Karpas-422 (cell line): ENCODE measurements at places on chromosomes 3 and 15.

- H3K4me1 ChIP-seq: no peaks in the 10 kb centered on the region
- DNase-seq: no peak
- no peaks in the 10 kb centered on the region for H3K27me3 ChIP-seq
- H3K36me3 ChIP-seq: no peaks in the 10 kb centered on the region
These were observed 35.7 kb upstream of the ABHD17C start for GRCh38 chr15:80659375-80659774.

DNA sequence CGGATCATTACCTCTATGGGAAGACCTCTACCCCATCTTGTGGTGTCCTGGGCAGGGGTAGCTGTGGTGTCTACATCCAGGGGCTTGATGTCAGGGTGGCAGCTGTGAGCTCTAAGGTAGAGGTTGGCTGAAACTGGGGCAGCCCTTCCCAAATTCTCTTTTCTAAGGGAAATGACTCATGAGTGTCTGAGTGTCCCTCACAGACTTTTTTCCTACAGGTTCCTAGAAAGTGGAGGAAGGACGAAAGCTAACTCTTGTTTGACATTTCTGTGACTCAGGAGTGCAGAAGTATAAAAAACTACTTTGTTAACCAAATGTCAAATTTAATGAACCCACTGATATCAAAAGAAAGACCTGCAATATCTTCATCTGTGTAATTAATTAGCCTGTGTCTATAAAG is 481.5 kb downstream of the PDCD6IP start:
- DNase-seq: no peak
- H3K36me3 ChIP-seq: no peaks in the 10 kb centered on the region

- H3K27me3 ChIP-seq: no peaks in the 10 kb centered on the region
- peaks cover 14% of the 10 kb centered on the region for H3K4me1 ChIP-seq
- peaks cover 15% of the 10 kb centered on the region; the same call in 1 of the 2 replicates for H3K36me3 ChIP-seq
- no peak for DNase-seq
- H3K27ac ChIP-seq: no peak overlapping the region
These were observed 17.9 kb downstream of the TMEM43 start for GRCh38 chr3:14142567-14143270.

GRCh38 chr3:112042842-112043280 is 8.3 kb downstream of the TMPRSS7 start:
- DNase-seq: no peak
- no peak overlapping the region for H3K27ac ChIP-seq
- H3K27me3 ChIP-seq: no peaks in the 10 kb centered on the region
- H3K4me3 ChIP-seq: no peak overlapping the region
- peaks cover 24% of the 10 kb centered on the region for H3K4me1 ChIP-seq
- no peaks in the 10 kb centered on the region for H3K36me3 ChIP-seq

DNA sequence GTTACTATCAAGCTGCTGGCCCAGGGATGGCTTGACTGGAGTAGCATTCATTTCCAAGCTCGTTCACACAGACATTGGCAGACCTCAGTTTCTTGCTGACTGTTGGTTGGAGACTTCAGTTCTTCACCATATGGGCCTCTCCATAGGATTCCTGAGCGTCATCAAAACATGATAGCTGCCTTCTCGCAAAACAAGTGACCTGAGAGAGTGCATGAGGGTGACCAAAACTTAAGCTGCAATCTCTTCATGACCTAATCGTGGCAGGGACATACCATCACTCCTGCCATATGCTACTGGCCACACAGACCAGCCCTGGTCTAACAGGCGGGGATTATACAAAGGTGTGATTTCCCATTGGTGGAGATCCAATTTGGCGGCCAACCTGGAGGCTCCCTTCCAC is 46.0 kb upstream of the C3orf22 start:
- H3K4me3 ChIP-seq: no peak overlapping the region
- H3K27ac ChIP-seq: no peak overlapping the region
- H3K27me3 ChIP-seq: no peaks in the 10 kb centered on the region
- no peaks in the 10 kb centered on the region for H3K4me1 ChIP-seq
- no peak for DNase-seq
